ENCODE measurements at places on chromosomes 11 and 22. TPM values are rescaled to one million over a fixed set of nuclear protein-coding genes. Genes with fewer than 3 reads are reported as not detected.

CD3E gene
- not detected for total RNA-seq

ATG13 gene
- 73.3 TPM for total RNA-seq

MOGAT2 gene
- total RNA-seq, result not detected

MAJIN gene
- total RNA-seq, result not detected

MFRP gene
- not detected for total RNA-seq

CCDC87 gene
- total RNA-seq, result 0.15 TPM

RAB39A gene
- total RNA-seq, result not detected

C11orf97 gene
- not detected for total RNA-seq

ROM1 gene
- total RNA-seq, result 1.9 TPM

MISFA gene
- total RNA-seq, result 0.34 TPM

FAM83F gene
- total RNA-seq, result 0.17 TPM

OR10G4 gene
- total RNA-seq, result not detected

PLA2G3 gene
- total RNA-seq, result 6.7 TPM

APOL5 gene
- total RNA-seq, result not detected

OR5A1 gene
- not detected for total RNA-seq

TNNT3 gene
- not detected for total RNA-seq

MAP6 gene
- 0.34 TPM for total RNA-seq
